ENCODE measurements at places on chromosomes 6 and 20.

GRCh38 chr6:109790131-109790530 is 99.0 kb downstream of the FIG4 start:
- no peak for DNase-seq

GRCh38 chr6:159483259-159483658 is 209.8 kb downstream of the SOD2 start:
- DNase-seq: no peak

GRCh38 chr6:82237013-82237412 is 10.5 kb downstream of the IBTK start:
- no peak for DNase-seq

GRCh38 chr6:35496841-35497570 is at the start of gene TEAD3:
Gene TEAD3 (minus strand): TSS chr6:35497079.
- no peak for DNase-seq

GRCh38 chr6:108627692-108628550 is 67.2 kb downstream of the FOXO3 start:
- no peak for DNase-seq

GRCh38 chr20:9458138-9458796 is 56.1 kb upstream of the LAMP5 start:
- no peak for DNase-seq

GRCh38 chr6:19714434-19715166 is 122.6 kb upstream of the ID4 start:
- no peak for DNase-seq

- no peak for DNase-seq
Measured at GRCh38 chr6:14100138-14100537, 17.4 kb upstream of the CD83 start.

GRCh38 chr6:148648754-148649453 is 97.9 kb upstream of the UST start:
- DNase-seq: no peak

DNA sequence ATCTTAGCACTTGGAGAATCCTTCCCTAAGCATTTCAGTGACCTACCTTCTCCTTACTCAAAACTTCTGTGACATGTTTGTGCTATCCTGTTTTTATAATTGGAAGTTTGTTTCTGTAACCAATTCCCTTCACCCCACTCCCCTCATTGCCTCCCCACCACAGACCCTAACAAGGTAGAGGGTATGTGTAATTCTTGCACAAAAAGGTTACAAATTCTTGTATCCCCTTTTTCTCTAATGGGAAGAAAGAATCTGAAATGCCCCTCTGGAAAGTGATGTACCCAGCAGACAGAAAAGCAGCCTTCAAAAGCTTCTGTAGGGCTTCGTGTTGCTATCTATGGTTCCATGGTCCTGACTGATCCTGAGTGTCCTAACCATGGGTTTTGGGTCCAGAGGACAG is 111.7 kb upstream of the TMEM170B start:
- DNase-seq: no peak

GRCh38 chr20:6886065-6886729 is 118.7 kb downstream of the BMP2 start:
- no peak for DNase-seq
